ENCODE measurements at places on chromosomes 1 and 21.
A peak's percentile ranks its signal among the peaks of the same experiment; 100 is the strongest.

- no peak for DNase-seq
Observed at GRCh38 chr1:215600867-215601266, 33.8 kb downstream of the KCTD3 start.

GRCh38 chr1:87169263-87169910 is 159.3 kb upstream of the LMO4 start:
- no peak for DNase-seq

GRCh38 chr1:150552128-150552910 is 3.1 kb downstream of the ADAMTSL4 start:
- DNase-seq = no peak

GRCh38 chr1:231584117-231584516 is 42.5 kb upstream of the DISC1 start:
- DNase-seq = no peak

DNA sequence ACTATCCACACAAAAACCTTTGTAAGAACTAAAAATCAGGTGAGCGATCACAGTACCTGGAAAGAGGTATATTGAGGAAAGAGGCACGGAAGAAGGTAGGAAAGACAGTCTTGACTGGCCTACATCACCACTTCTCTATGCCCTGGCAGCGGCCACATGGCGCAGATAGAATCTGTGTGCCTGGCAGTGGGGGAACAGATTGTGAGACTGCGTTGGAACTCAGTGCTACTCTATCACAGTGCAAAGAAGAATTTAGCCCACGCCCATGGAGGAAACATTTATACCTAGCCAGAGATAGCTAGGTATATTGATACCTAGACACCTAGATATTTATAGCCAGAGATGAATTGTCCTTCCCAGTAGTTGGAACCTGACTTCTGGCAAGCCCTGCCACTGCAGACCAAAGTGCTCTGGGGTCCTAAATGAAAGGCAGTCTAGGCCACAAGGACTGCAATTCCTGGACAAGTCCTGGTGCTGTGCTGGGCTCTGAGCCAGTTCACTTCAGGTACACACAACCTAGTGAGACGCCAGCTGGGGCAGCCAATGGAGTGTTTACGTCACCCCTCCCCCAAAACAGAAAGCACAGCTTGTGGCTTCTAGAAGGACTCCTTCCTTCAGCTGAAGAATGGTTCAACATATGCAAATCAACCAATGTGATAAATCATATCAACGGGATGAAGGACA is 51.9 kb downstream of the DHX9 start:
- DNase-seq = peak; percentile 21

- DNase-seq = no peak
Observed at GRCh38 chr1:221045842-221046831, 166.9 kb downstream of the HLX start.

- DNase-seq = no peak
Observed at GRCh38 chr1:201026836-201027235, 3.3 kb upstream of the KIF21B start.

DNA sequence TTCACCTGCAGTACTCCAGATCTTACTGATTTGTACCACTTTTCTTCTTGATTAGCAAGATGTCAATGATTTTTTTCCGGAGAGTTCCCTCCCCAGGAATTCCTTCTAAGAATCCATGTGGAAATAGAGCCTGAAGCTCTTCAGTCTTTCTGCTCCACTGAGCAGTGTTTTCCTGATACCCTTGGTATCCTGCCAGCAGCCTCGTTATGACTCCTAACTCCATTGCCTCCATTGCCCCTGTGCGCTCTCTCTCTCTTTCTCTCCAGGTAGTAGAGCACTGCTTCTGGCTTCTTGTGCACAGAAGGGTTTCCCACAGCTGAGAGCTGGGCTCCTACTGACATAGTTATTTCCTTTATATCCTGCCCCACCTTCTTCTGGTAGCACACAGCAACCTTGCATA is 12.2 kb downstream of the UBE2U start:
- DNase-seq = no peak

- DNase-seq = no peak
Observed at GRCh38 chr1:164589961-164590507, 31.1 kb downstream of the PBX1 start.

- DNase-seq = no peak
Observed at GRCh38 chr1:28458237-28459228, 47.3 kb upstream of the RCC1 start.

- no peak for DNase-seq
Observed at GRCh38 chr1:193275773-193276172, 89.4 kb upstream of the B3GALT2 start.

- DNase-seq = no peak
Observed at GRCh38 chr1:117096951-117097408, 24.6 kb downstream of the TRIM45 start.

GRCh38 chr1:2397007-2397679 is 5.5 kb downstream of the RER1 start:
- no peak for DNase-seq

- DNase-seq = no peak
Observed at GRCh38 chr1:115218699-115219098, 119.3 kb downstream of the NGF start.

- no peak for DNase-seq
Observed at GRCh38 chr1:247429496-247429895, 13.5 kb downstream of the NLRP3 start.

DNA sequence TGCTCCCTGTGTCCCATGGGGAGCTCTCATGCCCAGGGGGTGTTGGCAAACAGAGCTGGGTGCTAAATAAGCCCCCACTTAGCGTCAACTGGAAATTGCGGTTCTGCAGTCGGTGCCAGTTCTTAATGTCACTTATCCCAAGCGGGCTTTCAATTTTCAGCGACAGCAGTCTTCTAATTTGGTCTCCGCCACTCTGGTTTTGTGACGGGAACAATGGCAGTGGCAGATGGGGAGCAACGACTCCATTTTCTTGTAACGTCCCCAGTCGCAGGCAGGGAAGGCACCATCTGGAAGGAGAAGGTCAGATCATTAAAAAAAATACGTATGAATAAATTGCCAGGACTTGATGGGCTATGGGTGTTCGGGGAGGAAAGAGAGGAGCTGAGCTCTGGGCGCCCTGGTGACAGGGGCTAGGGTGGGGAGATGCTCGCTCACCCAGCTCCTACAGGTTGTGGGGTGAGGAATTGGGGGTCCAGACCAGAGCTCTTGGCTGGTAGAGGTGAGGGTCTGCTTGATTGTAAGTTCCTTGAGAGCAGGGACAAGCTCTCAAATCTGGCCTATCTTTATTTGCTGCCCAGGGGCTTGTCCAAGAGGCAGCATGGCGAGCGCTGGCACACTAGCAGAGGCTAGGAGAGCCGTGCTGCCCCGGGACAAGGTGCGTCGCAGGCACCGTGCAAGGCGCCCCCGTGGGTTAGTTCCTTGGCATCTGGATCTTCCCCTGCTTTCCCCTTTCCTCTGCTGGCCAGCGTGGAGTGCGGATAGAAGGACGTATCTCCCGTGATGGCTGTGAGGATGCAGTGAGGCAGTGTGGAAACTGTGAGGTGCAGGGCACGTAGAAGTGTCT is 105.8 kb downstream of the ARHGEF10L start:
- no peak for DNase-seq

GRCh38 chr1:86429835-86430234 is 5.9 kb downstream of the CLCA2 start:
- no peak for DNase-seq

GRCh38 chr1:206419783-206420182 is 50.5 kb upstream of the IKBKE start:
- DNase-seq = no peak

- DNase-seq = no peak
Observed at GRCh38 chr1:88421997-88422396, 262.1 kb upstream of the PKN2 start.

DNA sequence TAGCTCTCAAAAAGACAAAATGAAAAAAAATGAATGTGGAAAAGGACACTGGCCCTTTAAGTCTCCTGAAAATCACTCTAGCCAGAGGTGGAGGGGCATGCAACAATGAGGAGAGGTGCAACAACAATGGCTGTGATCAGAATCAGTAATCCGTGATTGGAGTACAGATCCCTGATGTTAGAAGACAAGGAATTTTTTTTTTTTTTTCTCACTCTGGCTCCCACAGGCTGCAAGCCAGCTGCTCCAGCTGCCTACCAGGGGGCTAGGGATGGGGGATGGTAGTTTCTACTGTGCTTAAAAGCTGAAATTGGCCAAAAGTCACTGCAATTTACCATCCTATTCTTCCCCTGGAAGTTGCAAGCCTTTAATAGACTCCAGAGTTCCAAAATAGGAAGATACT is 54.5 kb downstream of the STYXL2 start:
- no peak for DNase-seq

GRCh38 chr1:41479000-41479807 is 5.3 kb downstream of the EDN2 start:
- DNase-seq = no peak

GRCh38 chr1:164320790-164321731 is 237.9 kb upstream of the PBX1 start:
- peak; percentile 14 for DNase-seq

DNA sequence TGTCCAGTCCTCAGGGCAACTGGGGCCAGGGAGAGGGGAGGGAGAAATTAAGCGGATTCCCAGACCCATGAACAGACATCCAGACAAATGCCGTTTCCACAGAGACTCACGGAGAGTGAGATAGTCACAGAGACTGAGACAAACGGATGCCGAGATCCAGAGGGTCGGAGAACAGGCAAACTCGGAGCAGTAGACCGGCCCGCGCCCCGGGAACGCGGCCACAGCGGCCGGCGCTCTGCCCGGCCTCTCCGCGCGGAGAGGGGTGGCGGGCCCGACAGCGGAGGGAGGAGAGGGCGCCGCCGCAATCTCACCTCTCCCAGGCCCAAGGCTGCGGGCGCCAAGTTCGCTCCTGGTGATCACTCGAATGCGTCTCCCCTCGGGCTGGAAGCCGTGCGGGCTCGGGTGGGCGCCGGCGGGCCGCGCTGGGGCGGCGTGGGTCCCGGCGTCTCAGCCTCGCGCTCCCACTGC is 831 bp upstream of the FOXD2 start:
- no peak for DNase-seq

DNA sequence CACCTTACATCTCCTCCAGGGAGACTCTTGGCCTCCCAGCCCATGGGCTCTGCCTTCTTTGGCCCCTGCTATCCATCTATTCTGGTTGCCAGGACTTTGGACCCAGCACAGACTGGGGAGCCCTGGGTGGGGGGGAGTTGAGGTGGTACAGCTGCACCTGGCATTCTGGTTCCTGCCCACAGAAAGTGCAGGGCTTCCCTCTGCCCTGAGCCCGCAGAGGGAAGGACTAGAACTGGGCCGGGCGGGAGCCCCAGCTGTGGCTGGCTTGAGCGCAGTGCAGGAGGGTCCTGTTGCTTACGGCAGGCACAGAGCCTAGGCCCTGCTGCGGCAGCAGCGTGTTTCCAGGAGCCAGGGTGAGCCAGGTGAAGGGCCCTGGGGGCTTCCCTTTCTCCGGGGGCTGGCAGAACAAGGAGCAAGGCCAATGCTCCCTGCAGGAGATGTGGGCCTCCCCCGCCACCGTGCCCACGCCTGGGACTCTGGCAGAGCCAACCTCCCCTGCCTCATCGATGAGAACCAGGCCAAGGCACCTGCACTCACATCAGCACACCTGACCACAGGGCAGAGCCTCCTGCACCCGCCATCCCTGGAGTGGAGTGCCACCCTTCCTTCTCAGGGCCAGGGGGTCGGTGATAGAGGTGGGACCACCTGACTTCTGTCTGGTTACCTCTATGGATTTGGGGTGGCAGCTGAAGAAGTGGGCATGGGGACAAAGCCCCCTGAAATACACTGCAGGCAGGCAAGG is 16.1 kb downstream of the PARS2 start:
- no peak for DNase-seq

- DNase-seq = no peak
Observed at GRCh38 chr1:61583703-61584102, 141.2 kb downstream of the TM2D1 start.

- DNase-seq = no peak
Observed at GRCh38 chr1:149978547-149979023, 31.9 kb downstream of the OTUD7B start.

DNA sequence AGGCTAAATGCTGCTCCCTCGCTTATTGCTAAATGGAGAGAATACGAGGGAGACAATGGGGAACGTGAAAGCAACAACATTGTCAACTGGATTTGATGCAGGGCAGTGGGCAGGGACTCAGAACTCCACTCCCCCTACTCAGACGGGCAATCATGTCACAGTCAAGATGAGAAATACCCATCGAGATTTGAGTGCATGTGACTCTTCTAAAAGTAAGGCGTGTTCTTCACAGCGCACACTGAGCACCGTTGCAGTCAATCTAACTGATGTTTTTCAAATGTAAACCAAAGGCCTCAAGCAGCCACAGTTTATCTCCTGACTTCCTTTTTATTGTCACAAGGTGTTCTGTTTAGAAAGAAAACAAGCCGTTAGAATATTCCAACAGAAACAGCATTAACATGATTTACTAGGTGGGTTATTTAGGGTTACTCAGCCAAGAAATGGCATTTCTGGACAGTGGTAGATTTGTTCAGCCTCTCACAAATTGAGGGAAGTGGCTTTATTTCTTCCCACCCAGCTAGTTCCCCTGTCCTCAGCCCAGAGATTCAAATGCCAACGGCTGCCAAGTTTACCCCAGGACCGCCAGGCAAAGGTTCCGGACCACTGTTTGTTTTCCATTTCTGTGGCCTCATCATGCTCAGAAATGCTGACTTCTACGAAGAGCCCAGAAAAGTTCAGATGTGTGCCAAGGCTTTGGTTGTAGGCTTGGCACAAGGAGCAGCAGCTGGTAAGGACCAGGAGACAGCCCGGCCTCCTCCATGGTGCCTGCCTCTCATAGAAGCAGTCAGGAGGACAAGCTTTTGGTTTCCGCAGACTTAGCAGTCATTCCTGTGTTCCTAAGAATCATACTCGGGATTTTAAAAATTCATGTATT is 171.4 kb downstream of the KIF26B start:
- DNase-seq = no peak

DNA sequence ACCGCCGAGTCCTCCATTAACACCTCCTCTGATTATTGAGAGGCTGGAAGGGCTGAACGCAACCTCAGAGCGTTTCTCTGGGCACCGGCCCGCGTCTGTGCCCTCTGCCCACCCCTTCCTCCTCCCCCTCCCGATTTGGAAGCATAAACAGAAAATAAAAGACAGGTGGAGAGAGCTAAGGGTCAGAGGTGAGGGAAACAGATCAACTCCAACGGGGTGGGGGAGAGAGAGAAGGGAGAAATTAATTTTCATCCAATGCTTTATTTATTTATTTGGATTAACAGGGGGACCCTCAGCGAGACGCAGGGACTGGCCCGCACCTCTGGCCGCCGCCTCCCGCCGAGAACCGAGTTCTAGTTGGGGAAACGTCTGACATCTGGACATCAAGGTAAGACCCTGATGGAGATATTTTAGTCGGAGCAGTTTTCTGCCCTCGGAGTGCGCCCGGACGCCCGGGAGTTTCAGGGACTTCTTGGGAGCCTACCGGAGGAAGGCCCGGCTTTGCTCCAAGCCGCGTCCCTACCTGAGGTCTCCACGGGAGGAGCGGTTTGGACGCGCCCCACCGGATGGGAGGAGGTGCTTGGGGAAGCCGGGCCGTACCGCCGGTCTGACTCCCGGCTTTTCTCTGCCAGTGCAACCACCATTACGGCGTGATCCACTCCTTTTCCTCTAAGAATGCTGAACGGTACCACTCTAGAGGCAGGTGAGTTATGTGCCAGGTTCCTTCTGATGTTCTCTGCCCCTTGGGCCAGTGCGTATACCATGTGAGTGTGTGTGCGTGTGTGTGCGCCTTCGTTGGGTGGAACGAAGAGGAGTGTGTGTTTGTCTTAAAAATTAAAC is 5.1 kb upstream of the LHX9 start:
- peak; percentile 21 for DNase-seq
